ENCODE measurements at places on chromosomes 7 and 10.

DNA sequence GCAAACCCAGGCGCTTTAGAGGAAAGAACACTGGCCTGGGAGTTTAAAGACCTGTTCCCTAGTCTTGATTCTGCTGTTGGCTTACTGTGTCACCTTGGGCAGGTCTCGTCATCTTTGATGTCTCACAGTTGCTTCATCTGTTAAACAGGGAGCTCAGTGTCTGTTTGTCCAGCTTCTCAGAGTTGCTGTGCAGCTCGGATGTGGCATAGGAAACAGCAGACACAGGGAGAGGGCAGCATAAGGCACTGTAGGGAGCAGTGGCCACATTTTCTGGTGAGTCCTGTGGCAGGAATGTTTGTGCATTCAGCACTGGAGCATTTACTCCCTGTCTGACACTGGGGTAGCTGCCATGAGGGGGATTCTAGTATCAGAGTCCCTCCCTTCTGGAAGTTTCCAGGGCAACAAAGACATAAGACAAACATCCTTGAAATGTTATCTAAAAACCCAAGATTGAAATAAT, 2.0 kb downstream of the REPIN1 start:
- no peak for DNase-seq

DNA sequence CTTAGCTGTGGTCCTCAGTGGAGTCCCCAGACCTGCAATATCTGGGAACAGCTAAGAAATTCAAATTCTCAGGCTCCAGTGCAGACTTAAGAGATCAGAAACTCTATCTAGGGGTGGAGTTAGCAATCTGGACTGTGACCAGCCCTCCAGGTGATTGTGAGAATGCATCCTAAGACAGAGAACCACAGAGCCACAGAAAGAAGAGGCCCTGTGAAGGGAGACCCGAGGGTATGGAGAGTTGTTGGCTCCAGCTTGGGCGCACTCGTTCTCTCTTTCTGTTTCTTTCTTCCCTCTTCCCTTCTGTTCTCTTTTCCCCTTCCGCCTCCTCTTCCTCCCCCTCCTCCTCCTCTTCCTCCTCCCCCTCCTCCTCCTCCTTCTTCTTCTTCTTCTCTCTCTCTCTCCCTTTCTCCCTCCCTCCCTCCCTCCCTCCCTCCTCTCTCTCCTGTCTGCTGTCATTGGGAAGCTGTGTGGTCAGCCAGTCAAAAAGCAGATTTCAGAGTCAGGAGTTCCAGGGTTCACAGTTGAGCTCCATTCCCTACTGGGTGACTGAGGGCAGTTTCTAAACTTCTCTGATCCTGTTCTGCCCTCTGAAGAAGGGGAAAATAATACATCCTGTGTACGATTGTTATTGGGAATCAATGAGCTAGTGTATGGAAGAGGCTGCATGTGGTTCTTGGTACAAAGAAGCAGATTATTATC, 62.1 kb upstream of the STEAP1B start:
- peak; percentile 37 for DNase-seq

DNA sequence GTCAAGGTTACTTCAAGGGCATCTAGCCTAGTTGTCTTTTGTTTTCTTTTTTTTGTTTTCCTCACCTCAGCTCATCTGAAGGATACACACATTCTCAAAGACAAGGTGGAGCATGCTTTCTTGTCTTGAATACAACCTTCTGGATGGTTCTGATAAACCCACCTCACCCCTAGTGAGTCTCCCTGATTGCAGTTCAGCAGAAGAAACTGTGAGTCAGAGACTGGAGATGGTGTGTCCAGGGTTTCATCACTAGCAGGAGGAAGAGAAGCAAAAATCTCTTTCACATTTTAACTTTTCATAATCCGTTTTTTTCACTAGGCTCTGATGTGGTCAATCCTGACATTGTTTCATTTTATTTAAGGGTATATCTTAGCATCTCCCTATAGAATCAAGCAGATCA, 143.0 kb upstream of the NRBF2 start:
- DNase-seq: no peak

- DNase-seq: no peak
Observed at GRCh38 chr7:105006367-105007136, 7.5 kb upstream of the KMT2E start.

- no peak for DNase-seq
Observed at GRCh38 chr7:29236071-29236580, 41.6 kb downstream of the CHN2 start.

DNA sequence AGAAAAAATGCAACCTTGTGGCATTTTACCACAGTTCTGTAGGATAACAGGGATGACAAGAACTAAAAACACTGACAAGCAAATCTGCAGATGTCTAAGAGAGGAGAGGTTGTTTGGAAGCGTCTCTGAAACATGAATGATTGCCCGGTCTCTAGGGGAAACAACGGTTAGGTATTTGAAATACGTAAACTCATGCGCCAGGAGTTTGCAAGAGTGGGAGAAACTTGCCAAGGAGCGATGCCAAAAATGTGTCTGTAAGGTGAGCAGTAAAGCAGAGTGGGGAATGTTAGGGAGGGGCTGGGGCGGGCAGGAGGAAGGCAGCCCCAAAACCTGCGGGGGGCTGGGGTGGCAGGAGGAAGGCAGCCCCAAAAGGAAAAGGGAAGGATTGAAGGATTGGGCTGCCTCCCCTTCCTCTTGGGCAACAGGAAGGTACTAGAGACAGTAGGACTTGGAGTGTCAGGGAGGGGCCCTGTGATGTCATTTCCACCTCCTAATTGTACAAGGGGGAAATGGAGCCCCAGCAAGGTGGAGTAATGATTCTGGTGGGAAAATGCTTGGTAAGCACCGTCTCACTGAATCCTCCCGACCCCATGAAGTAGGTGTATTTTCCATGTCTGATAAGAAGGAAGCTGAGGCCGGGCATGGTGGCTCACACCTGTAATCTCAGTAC, 33.2 kb upstream of the PLEKHA1 start:
- no peak for DNase-seq

- DNase-seq: no peak
Observed at GRCh38 chr10:96532523-96532922, 18.8 kb upstream of the TLL2 start.

DNA sequence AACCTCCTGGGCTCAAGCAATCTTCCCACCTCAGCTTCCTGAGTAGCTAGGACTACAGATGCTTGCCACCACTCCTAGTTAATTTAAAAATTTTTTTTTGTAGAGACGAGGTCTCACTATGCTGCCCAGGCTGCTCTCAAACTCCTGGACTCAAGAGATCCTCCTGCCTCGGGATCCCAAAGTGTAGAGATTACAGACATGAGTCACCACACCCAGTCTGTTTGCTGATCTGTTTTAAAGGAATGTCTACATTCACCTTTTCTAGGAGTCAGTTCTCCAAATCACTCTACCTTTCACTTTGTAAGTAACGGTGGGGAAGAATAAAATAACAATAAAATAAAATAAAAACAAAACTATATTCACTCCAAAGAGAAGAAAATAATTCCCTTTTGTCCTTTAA, 86.6 kb upstream of the AGBL3 start:
- DNase-seq: no peak

DNA sequence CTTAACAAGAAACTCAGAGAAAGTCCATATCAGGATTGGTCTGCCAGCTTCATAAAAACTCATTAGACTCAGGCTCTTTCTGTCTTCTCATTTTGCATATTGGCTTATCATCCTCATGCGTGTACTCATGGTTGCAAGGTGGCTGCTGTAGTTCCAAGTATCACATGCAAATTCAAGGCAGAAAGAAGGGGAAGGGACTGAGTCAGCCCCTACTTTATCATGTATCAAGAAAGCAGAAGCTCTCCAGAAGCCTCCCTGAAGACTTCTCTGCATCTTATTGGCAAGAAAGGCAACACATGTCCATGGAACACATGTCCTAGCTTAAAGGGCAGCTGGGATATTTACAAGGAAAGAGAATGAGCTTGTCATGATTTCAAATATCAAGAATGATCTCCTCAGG, 19.4 kb upstream of the EZH2 start:
- no peak for DNase-seq

GRCh38 chr7:44631458-44632115, 25.2 kb downstream of the OGDH start:
- DNase-seq: no peak

GRCh38 chr7:101250324-101250723, 5.4 kb upstream of the FIS1 start:
- DNase-seq: no peak

- DNase-seq: no peak
Observed at GRCh38 chr10:436911-437665, 252.4 kb downstream of the DIP2C start.

DNA sequence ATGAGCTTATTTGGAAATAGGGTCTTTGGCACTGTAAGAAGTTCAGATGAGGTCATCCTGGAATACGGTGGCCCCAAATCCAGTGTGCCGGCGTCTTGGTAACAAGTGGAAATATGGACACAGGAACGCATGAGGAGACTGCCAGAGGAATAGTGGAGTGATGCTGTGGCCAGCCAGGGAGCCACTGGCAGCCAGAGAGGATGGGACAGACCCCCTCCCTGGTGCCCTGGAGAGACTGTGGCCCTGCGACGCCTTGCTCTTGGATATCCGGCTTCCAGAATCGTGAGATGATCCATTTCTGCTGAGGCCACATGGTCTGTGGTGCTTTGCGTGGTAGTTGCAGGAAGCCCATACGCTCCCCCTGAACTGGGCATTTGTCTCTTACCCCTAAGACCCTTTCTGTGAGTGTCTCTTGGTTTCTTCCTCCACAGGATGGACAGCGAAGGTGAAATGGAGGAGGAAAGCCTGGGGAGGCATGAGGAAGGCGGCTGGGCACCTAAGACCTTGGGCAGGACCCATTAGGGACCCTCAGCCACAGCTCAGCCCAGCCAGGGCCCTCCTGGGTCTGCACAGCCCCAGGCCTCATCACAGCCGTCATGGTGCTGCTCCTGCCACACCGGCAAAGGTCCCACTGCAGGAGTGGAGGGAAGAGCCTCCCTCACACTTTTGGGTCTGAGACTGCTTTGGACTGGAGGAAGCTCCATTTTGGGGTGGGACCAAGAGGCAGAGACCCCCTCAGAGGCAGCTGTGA, 53.6 kb downstream of the INSIG1 start:
- DNase-seq: no peak

Measured in T-helper 2 cell (primary cell).